ENCODE measurements at places on chromosomes 2 and 18. TPM values are rescaled to one million over a fixed set of nuclear protein-coding genes. Genes with fewer than 3 reads are reported as not detected.

CRYBA2 gene
- total RNA-seq: not detected

USP14 gene
- 47.2 TPM for total RNA-seq

FBLN7 gene
- total RNA-seq: 1.1 TPM

RNF152 gene
- total RNA-seq: 11.0 TPM

CNTNAP5 gene
- total RNA-seq: not detected

PRSS56 gene
- total RNA-seq: 0.16 TPM

RUFY4 gene
- total RNA-seq: not detected

SLC19A3 gene
- 14.2 TPM for total RNA-seq

RAB27B gene
- 0.16 TPM for total RNA-seq

SCYGR6 gene
- total RNA-seq: not detected

AUP1 gene
- total RNA-seq: 78.3 TPM

ASB18 gene
- total RNA-seq: 2.7 TPM

RIT2 gene
- total RNA-seq: not detected

CFAP210 gene
- total RNA-seq: 0.16 TPM

CHRNA1 gene
- 0.16 TPM for total RNA-seq

Data from left cardiac atrium (tissue), 4 donors.